ENCODE measurements at places on chromosomes 5 and 9. TPM values are rescaled to one million over a fixed set of nuclear protein-coding genes. Genes with fewer than 3 reads are reported as not detected.
A peak's percentile ranks its signal among the peaks of the same experiment; 100 is the strongest.

- peak; percentile 86 for DNase-seq
These were observed 4.4 kb downstream of the SLC25A25 start for GRCh38 chr9:128072144-128073021.

- DNase-seq = no peak
These were observed 39.9 kb downstream of the RHOBTB3 start for GRCh38 chr5:95770830-95771708.

ST8SIA4 gene
- total RNA-seq = 10.9 TPM

- DNase-seq = no peak
These were observed 387.4 kb downstream of the ACTL7B start for GRCh38 chr9:108468364-108468763.

DNA sequence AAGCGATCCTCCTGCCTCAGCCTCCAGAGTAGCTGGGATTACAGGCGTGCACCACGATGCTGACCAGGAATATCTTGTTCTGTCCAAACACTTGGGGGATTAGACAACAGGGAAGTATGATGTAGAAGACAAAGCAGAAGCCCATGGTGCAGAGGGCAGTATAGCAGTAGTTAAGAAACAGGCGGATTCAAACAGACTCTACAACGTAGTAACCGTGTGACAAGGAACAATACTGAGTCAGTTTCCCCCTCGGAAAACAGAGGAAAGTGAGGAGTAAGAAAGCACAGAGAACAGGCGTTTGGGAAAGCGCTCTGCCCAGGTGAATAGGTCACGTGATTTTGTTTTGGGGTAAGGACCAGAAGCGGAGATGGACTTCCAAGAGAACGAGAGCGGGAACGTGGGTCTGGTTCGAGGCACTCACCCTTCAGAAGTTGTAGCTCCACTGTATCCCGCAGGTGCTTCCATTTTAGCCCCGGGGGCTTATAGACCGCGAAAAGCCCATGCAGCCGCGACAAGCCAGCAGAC is 306 bp downstream of the TRUB2 start:
- DNase-seq = no peak

DNA sequence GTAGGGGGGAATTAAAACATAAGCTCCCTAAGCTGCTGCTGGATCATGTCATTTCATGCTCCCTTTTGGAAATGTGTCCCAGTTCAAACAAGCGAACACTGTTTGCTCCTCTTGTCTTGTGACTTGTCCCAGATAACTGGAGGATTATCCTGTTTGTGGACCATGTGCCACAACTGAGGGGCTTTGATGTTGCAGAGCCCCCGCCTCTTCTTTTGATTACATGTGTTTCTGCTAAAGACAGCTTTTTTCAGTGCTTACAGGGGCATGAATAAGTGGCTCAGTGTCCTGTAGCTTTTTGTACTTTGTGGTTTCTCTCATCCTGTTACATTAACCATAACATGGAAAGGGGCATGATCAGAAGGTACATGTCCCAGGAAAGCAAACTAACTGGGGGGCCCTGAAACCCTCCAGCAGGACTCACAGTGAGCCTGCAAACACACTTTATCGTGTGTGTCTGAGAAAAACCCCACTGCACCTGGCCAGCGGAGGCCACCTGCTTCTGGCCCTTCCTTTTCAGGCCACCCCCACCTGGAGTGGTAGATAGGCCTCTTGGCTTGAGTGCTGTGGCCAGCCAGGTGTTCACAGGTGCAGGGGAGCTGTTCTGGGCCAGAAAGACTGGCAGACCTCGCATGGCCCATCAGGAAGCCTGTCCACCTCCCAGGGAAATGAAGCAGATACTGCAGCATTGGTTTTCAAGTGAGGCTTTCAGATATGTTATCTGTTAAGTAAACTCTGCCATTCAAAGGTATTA is 285.6 kb downstream of the FANCC start:
- no peak for DNase-seq

GRCh38 chr5:38613992-38614836 is 57.8 kb upstream of the LIFR start:
- peak; percentile 9 for DNase-seq

- DNase-seq = no peak
These were observed 29.3 kb downstream of the SLC6A7 start for GRCh38 chr5:150219142-150219541.

GRCh38 chr9:19231126-19231903 is 822 bp downstream of the DENND4C start:
- no peak for DNase-seq

PPP3R2 gene
- total RNA-seq = not detected

AGXT2 gene
- not detected for total RNA-seq

PCDHB10 gene
- 1.8 TPM for total RNA-seq

ASS1 gene
- total RNA-seq = 126 TPM

- no peak for DNase-seq
These were observed 60.0 kb downstream of the PRRC1 start for GRCh38 chr5:127577458-127577857.

DNA sequence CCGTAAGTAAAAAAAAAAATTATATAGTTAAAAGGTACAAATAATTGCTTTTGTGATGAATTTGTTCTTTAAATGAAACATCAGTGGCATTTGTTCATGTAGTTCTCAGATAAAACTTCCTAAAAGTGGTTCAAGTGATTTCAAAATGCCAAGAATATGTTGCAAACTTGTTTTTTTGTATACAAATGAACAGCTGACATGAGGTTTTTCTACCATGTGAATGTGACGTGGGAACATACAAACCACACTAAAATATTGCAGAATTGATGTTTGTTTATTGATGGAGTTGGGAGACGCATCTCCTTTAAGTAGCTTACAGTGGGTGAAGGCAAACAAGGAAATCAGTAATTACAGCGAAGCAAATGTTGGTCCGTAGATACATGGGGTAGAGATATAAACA is 16.9 kb downstream of the BASP1 start:
- DNase-seq = no peak

ANKRD31 gene
- total RNA-seq = 0.30 TPM

- DNase-seq = no peak
These were observed at the start of gene CCNI2 for GRCh38 chr5:132746954-132747615. TSS of gene CCNI2 (plus strand) at chr5:132747426. CDS start at chr5:132747496, 70 bp downstream.

DNA sequence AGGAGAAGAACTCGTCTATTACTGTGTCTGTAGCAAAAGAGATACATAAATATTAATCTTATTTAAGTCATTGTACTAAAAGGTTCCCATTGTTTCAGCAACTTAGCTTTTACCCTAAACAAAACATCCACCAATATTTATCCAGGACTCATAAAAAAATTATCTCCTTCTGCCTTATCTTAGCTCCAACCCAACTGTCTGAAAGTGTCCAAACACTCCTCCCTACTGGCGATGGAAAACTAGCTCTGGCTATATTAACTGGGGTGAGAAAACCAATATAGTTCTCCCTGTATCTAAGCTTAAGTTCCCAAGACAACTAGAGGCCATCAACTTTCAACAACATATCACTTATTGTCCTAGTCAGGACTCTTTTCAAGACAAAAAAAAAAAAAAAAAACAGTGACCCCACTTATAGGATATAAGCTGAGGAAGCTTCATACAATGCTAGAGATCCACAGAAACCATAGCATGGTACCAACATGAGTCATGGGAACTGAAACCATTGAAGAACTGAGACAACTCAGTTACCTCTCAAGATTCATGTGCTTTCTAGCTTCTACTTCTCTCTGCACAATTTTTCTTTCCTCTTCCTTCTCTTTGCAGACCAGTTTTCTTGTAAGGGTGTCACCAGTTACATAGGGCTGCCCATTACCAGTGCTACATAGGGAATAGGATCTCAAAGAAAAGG is 150.7 kb upstream of the RASA1 start:
- no peak for DNase-seq

- no peak for DNase-seq
These were observed 180.6 kb downstream of the EPB41L4A start for GRCh38 chr5:112238473-112238872.

DNA sequence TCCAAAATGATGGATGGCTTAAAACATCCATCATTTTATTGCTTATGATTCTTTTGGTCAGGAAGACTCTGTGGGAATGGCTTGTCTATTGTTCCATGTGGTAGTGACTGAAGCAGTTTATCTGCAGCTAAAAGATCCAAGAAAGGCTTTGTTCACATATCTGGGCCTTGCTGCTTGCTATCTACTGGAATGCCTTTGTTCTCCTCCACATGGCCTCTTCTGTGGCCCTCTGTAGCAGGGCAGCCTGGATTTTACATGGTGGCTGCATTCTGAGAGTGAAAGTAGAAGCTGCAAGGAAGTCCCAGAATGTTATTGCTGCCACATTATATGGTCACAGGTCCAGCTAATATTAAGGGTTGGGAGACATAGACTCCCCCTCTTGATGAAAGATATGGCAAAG is 35.1 kb downstream of the DMXL1 start:
- no peak for DNase-seq

Measured in skin of body (tissue), 3 donors.